Astrocyte of the spinal cord (primary cell): ENCODE measurements at places on chromosomes 4 and X.

DNA sequence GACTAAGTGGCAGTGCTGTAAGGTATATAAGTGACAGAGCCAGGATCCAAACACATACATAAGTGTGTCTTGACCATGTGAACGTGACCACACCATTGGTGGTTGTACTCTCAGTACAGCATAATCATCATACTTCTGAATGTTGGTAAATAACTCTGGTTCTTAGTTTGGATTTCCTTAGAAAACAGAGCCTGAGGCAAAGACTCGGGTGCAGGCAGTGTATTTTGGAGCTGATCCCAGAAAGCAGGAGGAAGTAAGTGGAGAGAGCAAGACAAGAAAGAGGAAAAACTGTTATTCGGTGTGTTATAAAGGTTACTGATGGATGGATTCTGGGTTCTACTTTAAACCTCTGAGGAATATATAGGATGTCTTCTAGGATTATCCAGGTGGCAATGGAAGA, 127.9 kb downstream of the SLC39A8 start:
- no peak for DNase-seq

- no peak for DNase-seq
Observed at GRCh38 chrX:126799059-126799458, 20.5 kb upstream of the PRR32 start.

DNA sequence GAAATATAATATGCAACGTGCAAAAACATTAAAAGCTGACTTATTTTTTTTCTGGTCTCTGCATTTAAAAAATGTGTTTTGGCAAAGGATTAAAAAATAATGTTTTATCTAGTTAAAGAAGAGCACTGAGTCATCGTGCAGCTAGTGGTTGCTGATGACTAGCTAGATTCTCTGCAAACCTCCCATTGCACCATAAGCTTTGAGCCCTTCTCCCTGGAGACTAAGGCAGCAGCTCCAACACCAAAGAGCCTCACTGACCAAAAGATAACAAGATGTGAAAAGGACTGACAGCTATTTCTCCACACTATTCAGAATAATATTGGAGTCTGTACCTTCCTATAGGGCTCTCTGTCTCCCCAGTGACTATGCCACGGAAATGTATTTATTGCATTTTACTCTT, 424.3 kb downstream of the SLITRK2 start:
- DNase-seq, result no peak

DNA sequence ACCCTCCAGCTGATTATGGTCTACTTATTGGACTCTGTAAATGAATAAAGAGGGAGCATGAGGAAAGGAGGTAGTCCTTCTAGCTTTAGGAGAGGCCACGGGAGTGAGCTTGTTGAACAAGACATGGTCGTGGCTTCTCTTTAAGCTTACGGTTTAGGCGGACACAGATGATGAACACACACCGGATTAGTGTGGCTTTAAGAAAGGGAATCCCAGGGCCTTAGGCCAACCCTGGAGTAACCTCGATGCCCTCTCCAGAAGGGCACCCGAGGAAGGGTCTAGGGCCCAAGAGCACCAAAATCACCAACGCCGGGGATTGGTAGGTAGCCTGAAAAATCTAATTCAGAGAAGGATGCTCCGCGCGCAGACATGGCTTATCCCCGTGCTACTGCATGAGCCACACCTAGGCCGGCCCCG, 39.4 kb downstream of the ERVMER34-1 start:
- DNase-seq, result no peak

- DNase-seq, result no peak
Observed at GRCh38 chr4:84032372-84032771, 466.7 kb downstream of the NKX6-1 start.

DNA sequence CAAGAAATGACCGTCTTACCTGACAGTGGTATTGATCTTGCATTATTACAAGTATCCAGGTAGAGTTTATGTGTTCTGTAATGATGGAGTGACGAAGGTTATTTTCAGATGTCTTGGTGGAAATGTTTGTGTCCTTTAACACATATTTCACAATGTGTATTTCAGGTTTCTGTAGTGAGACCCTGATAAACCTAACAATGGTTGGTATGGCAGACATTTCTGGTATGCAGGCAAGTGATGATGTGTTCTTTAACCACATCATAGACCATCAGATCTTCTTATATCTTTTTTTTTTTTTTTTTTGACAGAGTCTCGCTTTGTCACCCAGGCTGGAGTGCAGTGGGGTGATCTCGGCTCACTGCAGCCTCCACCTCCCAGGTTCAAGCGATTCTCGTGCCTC, 14.6 kb upstream of the ATXN3L start:
- no peak for DNase-seq

GRCh38 chr4:100842856-100843255, 325.0 kb upstream of the EMCN start:
- no peak for DNase-seq

GRCh38 chr4:185122681-185123345, 20.3 kb upstream of the SLC25A4 start:
- no peak for DNase-seq

- no peak for DNase-seq
Observed at GRCh38 chr4:84751707-84752106, 168.8 kb downstream of the CDS1 start.

GRCh38 chrX:121642415-121642814, 595.0 kb downstream of the GLUD2 start:
- peak; percentile 47 for DNase-seq

DNA sequence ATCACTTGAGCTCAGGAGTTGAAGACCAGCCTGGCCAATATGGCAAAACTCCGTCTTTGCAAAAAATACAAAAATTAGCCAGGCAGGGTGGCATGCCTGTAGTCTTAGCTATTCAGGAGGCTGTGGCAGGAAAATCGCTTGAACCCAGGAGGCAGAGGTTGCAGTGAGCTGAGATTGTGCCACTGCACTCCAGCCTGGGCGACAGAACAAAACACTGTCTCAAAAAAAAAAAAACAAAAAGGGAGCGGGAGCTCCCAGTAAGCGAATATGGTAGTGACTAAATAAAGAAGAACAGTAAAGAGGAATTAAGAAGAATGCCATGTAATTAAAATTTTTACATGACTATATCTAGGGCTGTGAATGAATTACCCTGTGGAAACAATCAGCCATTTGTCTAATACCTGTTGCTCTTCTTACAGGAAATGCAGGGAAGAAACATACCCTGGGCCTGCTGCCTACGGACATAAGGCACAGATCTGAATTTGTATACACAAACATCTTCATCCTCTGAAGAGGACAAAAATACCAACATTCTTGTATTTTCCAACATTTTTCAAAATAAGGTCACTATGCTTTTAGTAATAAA, 11.4 kb downstream of the WDFY3 start:
- no peak for DNase-seq

DNA sequence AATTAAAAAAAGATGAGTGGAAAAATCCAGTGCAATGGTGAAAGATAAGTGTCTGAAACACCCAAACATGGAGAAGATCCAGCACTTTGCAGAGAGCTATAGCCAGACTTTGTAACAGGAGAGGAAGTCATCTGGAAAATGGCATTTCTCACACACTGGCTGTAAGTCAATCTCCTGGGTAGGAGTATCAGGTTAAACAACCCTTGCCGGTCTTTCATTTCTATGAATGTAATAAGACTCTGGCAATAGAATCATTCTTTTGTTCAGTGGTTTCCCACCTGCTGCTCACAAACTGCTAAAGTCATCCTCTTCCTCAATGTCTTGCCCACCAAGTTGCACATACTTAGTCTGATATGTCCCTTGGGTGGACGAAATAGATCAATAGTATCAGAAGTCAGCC, 94.0 kb upstream of the ATP8A1 start:
- no peak for DNase-seq

DNA sequence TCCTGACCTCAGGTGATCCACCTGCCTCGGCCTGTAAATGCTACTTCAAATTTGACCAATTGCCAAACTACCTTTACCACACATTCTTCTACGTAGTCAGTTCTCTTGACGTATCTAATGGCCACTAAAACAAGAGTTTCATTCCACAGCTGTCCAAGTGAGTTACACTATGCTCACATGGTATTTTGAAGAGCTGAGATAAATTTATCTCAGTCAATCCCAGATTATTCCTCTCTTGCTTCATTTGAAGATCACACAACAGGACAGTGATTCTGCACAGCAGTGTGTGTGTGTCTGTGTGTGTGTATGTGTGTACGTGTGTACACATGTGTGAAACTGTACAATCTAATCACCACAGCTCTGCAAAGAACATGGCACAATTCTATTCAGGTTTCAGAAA, 133.4 kb downstream of the APBB2 start:
- no peak for DNase-seq

DNA sequence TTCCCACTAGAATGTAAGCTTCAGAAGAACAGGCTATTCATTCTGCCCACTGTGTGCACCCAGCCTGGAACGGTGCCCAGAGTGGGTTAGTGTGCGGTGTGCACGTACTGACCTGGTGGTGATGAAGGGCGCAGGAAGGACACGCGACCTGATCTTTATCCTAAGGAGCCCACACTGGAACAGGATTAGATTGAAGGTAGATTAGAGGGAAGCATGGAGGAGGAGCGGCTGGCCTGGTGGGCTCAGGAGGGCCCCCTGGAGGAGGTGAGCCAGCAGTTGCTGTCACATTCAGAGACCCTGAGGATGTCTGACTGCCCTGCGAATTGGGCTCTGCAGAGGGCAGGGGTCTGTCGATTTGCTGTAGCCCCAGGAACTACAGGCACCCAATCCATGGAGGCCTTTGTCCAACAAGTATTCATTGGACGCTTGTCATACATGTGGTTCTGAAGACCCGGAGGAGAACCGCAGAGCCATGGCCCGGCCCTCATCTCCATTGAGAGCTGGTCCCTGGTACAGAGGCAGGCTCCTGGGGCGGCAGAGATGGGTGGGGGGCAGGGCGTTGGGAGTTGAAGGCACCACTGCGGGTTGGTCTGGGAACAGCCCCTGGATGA, 73.2 kb downstream of the HTRA3 start:
- no peak for DNase-seq

- DNase-seq, result peak; percentile 37
Observed at GRCh38 chrX:55907968-55908607, 190.5 kb downstream of the RRAGB start.

DNA sequence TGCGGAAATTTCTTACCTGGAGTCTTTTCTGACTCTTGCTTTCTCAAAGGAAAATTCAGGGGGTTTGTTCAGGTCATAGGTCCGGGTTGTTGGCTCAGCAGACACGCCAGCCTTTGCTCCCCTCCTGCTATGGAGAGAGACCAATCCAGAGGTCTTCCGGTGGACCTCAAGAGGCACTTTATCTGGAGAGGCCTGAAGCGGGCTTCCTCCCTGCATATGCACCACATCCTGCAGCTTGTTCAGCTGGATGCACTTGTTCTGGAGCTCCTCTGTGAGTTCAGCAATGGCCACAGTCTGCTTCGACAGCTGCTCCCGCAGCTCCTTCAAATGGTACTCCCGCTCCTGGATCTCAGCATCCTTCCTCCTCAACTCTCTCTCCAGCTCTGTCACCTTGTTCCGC, 10.5 kb downstream of the PRKG2 start:
- no peak for DNase-seq

DNA sequence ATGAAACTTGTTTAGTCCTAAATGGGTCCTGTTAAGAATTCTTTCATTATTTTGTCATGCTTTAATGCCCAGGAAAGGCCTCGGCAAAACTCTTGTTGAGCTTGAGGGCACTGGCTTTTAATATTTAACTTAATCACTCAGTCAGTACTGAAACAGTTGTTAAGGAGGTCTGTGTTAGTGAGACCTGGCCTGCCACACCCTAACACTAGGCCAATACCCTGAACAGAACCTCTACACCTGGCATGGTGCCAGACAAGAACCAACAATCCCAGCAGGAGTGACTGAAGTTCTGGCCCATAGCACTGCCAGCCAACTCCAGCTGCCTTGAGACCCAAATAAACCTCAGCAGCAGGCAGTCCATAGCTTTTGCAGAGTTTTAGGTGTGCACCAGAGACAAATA, 85.7 kb upstream of the ITM2A start:
- no peak for DNase-seq

DNA sequence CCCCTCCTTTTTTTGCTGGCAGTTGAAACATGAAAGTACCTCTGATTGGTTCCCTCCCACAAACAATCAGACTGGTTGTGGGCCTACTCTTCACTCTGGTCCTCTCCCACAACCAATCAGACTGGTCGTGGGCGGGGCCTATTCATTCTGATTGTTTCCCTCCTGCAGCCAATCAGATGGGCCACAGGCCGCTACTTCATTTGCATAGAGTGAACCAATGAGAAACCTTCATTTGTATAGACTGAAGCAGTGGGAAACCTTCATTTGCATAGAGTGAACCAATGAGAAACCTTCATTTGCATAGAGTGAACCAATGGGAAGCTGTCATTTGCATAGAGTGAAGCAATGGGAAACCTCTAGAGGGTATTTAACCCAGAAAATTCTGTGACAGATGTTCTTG, 55.2 kb downstream of the TRMT44 start:
- DNase-seq, result no peak

DNA sequence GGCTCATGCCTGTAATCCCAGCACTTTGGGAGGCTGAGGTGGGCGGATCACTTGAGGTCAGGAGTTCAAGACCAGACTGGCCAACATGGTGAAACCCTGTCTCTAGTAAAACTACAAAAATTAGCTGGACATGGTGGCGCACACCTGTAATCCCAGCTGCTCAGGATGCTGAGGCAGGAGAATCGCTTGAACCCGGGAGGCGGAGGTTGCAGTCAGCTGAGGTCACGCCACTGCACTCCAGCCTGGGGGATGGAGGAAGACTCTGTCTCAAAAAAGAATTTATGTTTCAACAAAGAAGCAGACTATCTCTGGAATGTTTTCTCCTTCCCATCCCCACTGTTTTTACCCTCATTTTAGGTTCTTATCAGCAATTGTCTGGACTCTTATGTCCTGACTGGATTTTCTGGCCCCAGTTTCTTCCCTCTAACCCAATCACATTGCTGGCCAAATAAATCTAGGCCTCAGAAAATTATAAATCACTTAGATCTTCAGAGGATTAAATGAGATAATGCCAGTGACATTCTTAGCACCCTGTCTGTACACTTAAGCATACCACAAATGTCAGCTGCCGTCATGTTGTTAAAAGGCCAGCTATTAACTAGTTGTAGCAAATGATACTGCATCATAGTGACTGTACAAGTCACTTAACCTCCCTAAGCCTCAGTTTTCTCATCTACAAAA, 44.9 kb upstream of the PRSS48 start:
- no peak for DNase-seq

DNA sequence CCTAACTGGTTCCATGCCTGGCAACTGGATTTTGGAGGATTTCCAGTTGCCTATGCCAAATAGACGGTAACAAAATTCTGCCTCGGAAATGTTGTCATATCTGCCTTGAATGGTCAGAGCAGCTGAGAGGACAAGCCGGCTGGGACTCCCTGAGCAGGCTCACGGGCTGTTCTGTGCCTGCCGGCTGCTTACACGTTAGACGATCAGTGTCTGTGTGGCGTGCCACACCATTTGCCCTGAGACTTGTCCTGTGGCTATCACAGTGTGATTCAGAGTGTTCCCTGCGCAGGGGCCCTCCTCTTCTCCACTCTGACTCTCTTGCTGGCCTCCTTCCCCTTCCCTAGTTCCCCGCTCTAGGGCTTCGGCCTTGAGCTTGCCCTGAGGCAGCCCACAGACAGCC, 42.4 kb downstream of the RAI2 start:
- no peak for DNase-seq
